ENCODE measurements at places on chromosomes 13 and 19. TPM values are rescaled to one million over a fixed set of nuclear protein-coding genes. Genes with fewer than 3 reads are reported as not detected.
A peak's percentile ranks its signal among the peaks of the same experiment; 100 is the strongest.

GNG8 gene
- total RNA-seq = not detected

C19orf81 gene
- total RNA-seq = not detected

- peak overlapping the region; percentile 43 for H3K27ac ChIP-seq
- H3K36me3 ChIP-seq = peaks cover 21% of the 10 kb centered on the region
- no peaks in the 10 kb centered on the region for H3K27me3 ChIP-seq
Observed at GRCh38 chr13:114118511-114119123, 13.8 kb downstream of the RASA3 start.

DNA sequence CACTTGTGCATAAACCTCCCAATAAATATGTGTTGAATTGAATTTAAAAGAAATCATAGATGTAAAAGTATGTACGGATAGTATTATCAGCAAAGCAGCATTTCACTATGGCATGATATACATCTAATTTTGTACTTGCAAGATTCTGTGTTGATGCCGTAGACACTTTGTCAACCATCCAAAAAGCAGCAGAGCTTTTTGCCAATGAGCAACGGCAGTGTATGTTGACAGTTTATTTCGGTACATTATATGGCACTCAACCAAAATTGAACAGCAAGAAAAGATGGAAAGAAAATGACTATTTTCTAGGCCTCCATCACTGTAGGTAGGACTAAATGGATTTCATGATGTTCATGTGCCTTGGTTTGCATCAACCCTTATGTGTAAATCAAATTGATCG, 543.7 kb downstream of the DACH1 start:
- H3K36me3 ChIP-seq = no peaks in the 10 kb centered on the region
- no peak for DNase-seq
- H3K4me3 ChIP-seq = no peak overlapping the region
- H3K4me1 ChIP-seq = no peaks in the 10 kb centered on the region
- no peak overlapping the region for H3K27ac ChIP-seq

DNA sequence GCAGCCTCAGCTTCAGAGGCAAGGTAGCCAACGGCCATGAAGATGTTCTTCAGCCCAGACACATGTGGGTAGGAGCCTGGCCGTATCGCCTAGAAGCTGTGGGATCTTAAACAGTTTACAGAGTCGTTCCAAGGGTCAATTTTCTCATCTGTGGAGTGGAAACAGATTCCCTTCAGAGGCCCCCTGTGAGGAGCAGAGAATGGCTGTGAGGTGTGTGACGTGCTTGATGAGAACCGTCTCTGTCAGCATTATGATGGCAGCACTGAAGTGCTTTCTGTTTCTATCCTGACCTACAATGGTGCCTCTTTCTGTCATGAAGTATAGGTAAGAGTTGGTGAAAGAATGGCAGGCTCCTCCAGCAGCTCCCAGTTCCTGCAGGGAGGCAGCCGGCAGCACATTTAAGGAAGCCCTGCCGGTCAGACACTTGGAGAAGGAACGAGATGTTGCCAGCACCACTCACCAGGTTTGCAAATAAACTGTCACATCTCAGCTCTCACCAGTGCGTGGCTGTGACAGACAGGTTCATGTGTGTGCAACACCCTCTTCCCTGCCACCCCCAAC, 277.3 kb downstream of the FOXO1 start:
- H3K36me3 ChIP-seq = peaks cover 20% of the 10 kb centered on the region
- peak; percentile 71 for DNase-seq
- H3K27ac ChIP-seq = peak overlapping the region; percentile 97
- H3K4me3 ChIP-seq = peak overlapping the region; percentile 74

DNA sequence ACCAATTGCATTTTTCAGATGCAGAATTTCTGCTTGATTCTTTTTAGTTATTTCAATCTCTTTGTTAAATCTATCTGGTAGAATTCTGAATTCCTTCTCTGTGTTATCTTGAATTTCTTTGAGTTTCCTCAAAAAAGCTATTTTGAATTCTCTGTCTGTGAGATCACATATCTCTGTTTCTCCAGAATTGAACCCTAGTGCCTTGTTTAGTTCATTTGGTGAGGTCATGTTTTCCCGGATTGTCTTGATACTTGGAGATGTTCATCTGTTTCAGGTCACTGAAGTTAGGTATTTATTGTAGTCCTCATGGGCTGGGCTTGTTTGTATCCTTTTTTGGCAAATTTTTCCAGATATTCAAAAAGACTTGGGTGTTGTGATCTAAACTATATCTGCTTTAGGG, 202.9 kb upstream of the SERP2 start:
- H3K4me3 ChIP-seq = no peak overlapping the region
- peaks cover 10% of the 10 kb centered on the region for H3K27me3 ChIP-seq
- H3K4me1 ChIP-seq = no peaks in the 10 kb centered on the region
- DNase-seq = no peak
- H3K27ac ChIP-seq = no peak overlapping the region
- no peaks in the 10 kb centered on the region for H3K36me3 ChIP-seq

GRCh38 chr13:97134364-97135095, 87.6 kb upstream of the MBNL2 start:
- H3K27ac ChIP-seq = no peak overlapping the region
- no peaks in the 10 kb centered on the region for H3K36me3 ChIP-seq
- peaks cover under 1% of the 10 kb centered on the region for H3K27me3 ChIP-seq
- no peak for DNase-seq

DNA sequence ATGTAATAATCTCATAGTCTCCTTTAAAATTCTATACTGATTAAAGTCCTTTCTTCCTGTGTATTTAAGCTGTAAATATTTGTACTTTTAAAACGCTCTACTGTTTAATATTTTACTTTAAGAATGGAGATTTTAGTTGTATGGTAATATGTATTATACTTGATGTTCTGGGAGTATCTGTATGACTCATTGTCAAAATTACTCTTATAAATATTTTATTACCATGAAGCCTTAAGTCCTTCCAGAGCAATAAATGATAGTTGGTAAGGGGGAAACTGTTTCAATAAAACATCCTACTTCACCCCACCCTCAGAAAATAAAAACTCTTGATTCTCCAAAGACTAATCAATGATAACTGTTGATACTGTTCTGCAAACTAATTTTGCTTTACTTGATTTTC, 6.4 kb downstream of the PCDH9 start:
- no peaks in the 10 kb centered on the region for H3K36me3 ChIP-seq
- no peak overlapping the region for H3K4me3 ChIP-seq
- peaks cover 4% of the 10 kb centered on the region for H3K27me3 ChIP-seq

DNA sequence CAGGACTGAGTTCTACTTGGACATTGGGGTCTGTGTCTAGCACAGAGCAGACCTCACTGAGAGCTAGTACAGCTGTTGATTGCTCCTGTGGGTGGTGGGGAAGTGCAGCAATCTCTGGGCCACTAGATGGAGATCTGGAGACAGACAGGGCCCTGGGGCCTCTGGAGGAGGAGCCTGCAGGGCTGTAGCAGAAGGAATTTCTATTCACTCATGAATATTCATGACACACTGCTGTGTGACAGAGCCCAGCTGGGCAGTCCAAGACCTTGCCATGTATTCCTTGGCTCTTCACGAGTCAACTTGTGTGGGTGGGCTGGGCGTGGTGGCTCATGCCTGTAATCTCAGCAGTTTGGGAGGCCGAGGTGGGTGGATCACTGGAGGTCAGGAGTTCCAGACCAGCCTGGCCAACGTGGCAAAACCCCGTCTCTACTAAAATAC, 37.5 kb downstream of the SUGP2 start:
- peaks cover 48% of the 10 kb centered on the region for H3K36me3 ChIP-seq
- no peak overlapping the region for H3K4me3 ChIP-seq
- H3K27me3 ChIP-seq = no peaks in the 10 kb centered on the region
- H3K4me1 ChIP-seq = peaks cover 24% of the 10 kb centered on the region

DNA sequence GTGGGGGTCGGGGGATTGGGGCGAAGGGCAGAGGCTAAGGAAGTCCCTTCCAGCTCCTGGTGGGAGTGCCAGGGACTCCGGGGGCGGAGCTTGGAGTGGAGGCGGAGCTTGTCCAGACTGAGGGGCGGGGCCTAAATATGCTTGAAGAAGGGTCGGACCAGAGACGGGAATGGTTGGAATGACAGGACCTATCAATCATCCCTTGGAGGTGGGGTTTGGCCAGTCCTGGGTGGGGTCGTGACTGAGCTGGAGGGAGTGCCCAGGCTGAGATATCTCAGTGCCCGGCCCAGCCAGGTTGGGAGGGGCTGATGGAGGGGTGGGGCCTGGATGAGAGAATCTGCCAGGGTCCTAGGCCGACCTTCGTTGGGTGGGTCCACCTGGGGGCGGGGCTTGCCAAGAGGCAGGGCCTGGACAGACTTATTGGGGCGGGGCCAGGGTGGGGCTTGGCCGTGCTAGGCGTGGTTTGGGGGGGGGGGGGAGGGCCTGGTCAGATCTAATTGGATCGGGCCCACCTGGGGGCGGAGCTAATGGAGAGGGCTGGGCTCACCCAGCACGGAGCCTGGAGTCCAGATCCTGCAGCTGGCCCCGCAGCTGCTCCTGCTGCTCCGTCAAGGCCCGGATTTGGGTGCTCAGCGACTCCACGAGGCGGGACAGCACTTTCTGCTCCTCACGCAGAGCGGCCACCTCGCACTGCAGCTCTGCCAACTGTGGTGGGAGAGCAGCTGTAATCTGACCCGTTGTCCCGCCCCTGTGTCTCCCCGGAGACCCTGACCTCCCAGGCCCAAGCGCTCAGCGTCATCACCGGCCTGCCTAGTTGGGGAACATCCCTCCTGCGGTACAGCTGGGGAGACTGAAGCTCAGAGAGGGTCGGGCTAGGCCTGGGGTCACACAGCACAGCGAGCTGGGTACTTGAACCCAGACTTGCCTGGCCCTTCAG, 2.6 kb upstream of the WIZ start:
- H3K36me3 ChIP-seq = peaks cover 70% of the 10 kb centered on the region
- no peak overlapping the region for H3K27ac ChIP-seq
- H3K4me1 ChIP-seq = peaks cover 39% of the 10 kb centered on the region

DNA sequence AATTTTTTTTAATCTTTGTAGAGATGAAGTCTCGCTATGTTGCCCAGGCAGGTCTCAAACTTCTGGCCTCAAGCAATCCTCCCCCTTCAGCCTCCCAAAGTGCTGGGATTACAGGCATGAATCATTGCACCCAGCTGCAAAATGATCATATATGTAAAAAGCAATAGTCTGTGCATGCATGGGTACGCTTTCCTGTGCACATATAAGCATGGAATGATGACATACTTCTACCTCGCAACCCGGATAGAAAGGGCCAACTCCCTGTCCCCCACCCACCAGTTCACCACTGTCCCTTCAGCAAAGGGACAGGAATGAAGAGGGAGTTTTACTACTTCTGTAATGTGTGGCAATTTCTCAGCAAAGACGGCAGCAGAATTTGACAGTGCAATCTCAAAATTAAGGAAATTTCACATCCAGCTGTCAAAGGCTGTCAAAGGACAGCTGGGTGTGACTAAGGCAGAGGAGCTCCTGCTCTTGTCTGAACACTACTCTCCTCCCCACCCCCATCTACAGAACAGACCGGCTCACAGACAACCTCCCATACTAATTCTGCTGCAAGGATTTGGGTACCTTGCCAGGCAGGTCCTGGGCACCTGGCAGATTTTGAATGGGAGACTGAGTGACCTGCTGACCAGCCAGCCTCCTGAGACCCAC, 95.6 kb downstream of the TSHZ3 start:
- DNase-seq = no peak
- H3K4me1 ChIP-seq = peaks cover 5% of the 10 kb centered on the region
- H3K27ac ChIP-seq = no peak overlapping the region
- no peaks in the 10 kb centered on the region for H3K27me3 ChIP-seq
- no peak overlapping the region for H3K4me3 ChIP-seq

DNA sequence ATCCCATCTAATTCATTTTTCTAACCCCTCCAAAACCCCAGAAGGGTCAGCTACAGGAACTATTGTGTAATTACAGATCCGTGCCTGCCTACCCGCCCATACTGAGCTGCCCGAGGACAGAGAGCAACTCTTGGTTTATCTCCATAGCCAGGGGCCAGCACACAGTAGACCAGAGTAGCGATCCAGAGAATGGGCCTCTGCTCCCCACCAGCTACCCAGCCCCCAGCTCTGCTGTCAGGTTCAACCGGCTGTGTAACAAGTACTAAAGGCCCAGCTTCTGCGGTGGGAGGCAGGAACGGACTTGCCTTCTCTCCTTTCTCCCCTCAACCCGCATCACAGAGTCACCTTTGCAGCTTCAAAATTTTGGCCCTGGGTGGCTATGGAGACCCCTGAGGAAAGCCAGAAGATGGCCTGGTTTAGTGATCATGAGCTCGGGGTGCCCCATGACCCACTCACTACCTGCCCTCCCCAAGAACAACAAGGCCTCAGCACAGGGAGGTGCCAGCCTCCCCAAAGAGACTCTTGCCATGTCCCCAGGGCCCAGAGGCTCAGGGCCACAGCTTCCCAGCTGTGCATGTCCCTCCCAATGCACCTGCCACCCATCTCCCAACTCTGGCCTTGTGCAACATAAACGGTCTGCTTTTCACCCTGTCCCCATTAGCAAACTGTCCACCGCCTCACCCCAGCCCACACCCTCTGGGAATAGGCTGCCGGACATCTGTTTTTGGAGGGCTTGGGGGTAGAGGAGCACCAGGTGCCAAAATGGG, 5.7 kb downstream of the CALM3 start:
- H3K4me1 ChIP-seq = peaks cover 77% of the 10 kb centered on the region
- H3K36me3 ChIP-seq = peaks cover 83% of the 10 kb centered on the region
- no peaks in the 10 kb centered on the region for H3K27me3 ChIP-seq
